ENCODE measurements at places on chromosomes 3 and 15.

DNA sequence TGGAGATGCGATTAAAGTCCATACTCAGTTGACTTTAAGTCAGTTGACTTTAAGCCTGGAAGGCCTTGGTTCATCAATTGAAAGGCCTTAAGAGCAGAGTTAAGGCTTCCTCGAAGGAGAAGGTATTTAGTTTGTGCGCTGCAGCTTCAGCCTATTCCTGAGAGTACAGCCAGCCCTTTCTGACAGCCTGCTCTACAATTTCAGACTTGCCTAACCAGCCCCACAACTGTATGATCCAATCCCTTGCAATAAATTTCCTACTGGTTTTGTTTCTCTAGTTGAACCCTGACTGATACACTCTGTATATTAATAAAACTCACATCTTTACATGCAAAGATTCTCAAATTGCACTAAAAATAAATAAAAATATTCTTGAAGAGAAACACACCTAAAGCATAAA is 66.1 kb upstream of the RORA start:
- DNase-seq: no peak

DNA sequence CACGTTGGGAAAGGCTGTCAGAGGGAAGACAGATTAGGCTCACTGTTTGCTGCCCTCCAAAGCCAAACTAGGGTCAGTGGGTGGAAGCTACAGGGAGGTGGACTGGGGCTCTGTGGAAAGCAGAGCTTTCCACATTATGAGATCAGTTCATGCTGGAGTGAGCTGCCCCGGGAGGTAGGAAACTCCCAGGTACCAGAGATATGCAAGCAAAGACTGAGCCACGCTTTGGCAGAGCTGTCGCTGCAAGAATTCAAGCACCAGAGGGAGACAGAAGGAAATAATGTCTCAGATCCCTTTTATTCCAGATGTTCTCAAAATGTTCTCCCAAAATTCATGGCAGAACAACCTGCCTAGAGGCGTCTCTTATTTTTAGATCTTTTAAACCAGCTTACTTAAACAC is 286.6 kb downstream of the WDR72 start:
- DNase-seq: no peak

DNA sequence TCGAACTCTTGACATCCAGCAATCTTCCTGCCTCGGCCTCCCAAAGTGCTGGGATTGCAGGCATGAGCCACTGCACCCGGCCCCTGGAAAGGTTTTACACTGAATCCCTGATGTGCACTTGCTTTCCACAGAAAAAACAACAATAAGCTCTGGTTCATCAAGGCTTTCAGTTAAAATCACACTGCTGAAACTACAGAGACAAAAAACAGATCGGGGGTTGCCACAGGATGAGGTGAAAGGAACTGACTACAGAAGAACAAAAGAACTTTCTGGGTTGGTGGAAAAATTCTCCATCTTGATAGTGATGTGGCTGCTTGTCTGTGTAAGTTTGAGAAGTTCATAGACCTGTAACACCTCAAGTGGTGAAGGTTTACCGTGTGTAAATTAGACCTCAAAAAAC is 2.9 kb downstream of the RAB43 start:
- no peak for DNase-seq

GRCh38 chr3:13214847-13215472 is 141.7 kb upstream of the IQSEC1 start:
- DNase-seq: no peak

GRCh38 chr15:74144153-74144775 is 13.9 kb downstream of the ISLR2 start:
- no peak for DNase-seq

DNA sequence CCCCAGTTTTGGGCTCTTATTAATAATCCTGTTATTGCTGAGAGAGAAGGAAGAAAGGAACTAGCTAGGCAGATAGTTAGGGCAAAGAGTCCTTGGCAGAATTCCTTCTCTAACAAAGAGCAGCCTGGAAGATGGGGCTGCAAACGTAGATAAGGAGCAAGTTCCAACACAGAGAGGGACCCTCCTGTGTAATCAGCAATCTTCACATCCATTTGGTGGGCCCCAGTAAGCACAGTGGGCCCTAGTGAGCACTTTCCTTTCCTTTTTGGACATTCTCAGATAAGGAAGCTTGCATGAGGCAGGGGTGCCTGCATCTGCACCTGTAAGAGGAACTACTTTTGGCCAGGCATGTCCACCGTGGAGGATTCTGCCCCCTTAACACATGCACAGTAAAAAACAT is 119.6 kb upstream of the SGO1 start:
- no peak for DNase-seq

GRCh38 chr3:186506191-186506739 is 37.9 kb downstream of the CRYGS start:
- no peak for DNase-seq

- no peak for DNase-seq
Measured at GRCh38 chr15:61750271-61751084, 309.8 kb downstream of the VPS13C start.

DNA sequence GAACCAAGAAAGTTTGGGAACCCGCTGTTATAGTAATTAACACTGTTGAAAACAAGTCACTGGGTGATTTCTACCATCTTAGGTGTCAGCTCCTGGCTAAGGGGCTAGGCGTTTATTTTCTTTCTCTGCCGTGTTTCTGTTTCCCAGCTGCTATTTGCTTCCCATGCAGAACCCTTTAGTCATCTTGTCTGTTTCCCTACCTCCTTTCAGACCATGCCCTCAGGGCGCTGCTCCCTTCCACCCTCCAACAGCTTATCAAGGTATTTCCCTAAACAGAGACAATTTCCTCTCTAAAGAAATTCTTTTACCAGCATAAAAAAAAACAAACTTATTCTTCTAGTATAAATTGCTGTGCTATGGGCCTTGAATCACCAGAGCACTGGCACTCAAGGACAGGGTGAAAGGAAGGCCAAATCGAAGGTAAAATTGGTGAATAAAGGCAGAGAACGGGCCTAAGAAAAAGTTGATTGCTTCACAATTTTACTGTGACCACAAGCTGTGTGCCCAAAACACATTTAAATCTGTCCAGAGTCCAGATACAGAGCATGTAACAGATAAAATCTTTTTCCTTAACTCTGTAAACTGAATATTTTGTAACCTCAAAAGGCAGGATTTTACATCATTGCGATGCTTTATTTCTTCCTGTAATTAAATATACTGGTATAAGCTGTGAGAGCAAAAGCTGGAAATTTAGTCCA is 319.2 kb downstream of the ZNF621 start:
- no peak for DNase-seq

- DNase-seq: no peak
Measured at GRCh38 chr3:134066651-134067530, 37.2 kb upstream of the SLCO2A1 start.

GRCh38 chr15:82111918-82112317 is 66.1 kb upstream of the MEX3B start:
- DNase-seq: no peak

- DNase-seq: no peak
Measured at GRCh38 chr3:115286529-115287197, 139.6 kb upstream of the ZBTB20 start.

DNA sequence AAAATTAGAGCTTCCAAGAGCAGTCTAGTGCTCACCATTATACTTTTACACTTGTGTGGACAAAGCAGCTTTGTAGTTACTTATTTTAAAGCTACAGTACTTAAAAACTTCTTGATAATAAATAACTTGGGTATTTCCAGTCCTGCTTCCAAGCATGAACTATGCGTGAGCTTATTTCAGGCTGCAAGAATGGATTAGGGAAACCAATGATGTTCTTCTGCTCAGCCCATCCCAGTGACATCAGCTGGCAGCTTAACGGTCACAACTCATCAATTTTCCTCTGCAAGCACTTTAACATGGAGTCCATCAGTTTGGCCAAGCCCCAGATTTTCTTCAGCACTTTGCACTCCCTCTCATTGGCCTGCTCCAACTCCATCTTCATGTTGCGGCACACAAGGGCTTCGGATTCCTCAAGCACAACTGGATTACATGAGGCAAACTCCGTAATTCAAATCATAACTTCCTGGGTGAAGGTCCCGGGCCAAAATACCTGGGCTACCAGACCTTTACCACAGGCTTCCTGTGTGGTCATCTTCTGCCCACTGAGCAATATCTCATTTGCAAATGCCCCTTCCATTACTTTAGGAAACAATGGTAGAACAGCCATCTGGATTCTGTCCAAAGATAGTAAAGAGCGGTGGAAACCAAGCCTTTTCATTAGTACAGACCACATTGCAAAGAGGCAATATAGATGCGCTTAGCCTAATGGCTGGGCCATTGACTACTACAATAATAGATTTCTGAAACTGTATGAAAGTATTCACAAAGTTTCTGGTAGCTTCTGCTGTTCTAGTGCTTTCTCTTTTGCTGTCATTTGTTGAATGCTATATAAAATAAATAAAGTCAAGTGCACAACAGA is 87.5 kb upstream of the DAZL start:
- DNase-seq: no peak

GRCh38 chr3:49302613-49303012 is 25.6 kb upstream of the C3orf62 start:
- DNase-seq: no peak

DNA sequence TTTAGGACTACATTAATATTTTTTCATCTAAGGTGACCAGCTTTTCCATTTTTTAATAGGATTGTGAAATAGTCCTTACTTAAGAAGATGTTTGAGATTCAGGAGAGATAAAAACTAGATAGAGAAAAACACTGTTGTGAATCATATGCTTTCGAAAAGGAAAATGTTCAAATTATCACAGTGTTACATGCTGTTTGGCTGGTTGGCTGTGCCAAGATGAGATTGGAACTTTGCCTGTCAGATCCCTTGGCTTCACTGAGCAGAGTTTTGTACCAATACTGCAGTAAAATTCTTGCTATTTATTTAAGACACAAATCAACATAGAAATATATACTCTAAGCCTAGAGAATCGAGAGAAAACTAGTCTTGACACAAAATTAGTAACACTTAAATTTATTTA is 117.2 kb downstream of the OXSM start:
- no peak for DNase-seq

DNA sequence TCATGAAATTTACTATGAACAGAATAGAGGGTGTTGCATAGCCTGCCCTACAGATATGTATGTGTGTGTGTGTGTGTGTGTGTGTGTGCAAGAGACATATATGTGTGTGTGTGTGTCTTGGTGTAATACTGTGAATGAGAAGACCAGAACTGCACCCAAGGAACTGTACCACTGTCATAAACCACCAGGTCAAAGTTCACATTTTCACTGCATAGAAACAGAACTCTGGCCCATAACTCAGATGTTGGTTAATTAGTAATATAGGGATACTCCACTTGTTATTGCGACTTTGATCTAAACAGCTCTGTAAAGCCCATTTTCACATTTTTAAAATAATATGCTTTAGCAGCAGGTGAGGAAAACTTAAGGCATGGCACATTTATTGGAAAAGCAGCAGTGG is 111.8 kb downstream of the IGF2BP2 start:
- DNase-seq: no peak

DNA sequence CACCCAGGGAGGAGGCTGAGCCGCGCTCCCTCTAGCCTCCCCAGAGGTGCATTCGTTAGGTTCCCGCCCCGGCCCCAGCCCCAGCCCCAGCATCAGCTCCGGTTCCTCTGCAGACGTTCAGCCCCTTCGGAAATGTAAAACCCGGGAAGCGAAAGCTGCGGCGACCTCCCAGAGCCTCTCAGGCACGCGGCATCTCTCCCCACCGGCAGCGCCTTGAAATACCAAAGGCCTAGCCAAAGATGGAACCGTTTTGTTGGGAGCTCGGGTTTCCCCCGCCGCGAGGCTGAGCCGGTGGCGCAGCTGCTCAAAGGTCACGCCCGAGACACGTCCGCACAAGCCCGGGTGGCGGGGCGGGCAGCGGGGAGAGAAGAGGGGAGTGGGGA is 77.8 kb upstream of the HES1 start:
- no peak for DNase-seq

DNA sequence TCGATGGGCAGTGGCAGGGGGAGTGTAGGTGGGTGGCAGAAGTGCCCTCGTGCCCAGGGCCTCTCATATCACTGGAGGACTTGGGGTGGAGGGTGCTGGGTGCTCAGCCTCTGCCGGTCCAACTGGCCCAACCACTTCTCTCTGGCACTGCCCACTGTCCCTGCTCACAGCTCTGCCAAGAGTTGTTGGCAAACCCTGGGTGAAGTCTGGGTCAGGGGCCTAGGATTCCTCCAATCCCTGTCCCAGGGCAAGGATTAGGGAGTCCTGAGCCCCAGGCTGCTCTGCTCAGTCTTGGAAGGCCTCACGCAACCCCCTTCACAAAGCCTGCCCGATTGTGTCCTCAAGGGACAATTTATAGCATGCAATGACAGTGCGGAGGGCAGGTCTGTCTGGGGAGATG is 5.2 kb upstream of the PRKCD start:
- no peak for DNase-seq

- DNase-seq: no peak
Measured at GRCh38 chr3:4245671-4246070, 57.5 kb upstream of the SETMAR start.

DNA sequence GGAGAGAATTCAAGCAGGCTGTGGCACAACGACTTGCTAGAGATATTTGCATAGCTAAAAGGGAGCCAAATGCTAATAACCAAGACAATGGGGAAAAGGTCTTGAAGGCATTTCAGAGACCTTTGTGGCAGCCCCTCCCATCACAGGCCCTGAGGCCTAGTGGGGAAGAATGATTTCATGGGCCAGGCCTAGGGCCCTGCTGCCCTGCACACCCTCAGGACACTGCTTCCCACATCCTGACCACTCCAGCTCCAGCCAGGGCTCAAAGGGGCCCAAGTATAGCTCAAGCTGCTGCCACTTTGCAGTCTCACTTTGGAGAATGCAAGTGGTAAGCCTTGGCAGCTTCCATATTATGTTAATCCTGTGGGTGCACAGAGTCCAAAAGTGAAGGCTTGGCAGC is 21.5 kb upstream of the PTPN23 start:
- DNase-seq: no peak

DNA sequence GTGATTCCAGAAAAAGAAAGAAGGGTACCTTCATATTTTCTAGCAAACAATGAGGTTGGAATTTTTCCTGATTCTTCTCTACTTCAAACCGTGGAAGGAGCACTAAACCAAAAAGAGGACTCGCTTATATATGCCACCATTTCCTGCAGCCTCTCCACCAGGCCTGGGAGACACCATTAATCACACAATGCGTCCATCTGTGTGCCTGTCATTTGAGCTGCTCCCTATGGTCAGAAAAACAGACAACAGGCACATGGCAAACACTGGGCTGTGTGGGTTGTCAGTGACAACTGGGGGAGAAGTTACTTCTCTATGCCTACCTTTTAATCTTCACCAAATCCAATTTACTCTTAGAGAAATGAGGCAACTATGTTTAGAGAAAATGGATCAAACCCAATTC is 71.9 kb downstream of the NR2F2 start:
- DNase-seq: no peak

Measured in skeletal muscle cell (primary cell).